HEK293T (cell line): ENCODE measurements at places on chromosomes 13 and 19.

- DNase-seq = no peak
These were observed 207.5 kb downstream of the SLITRK5 start for GRCh38 chr13:87878706-87879105.

- DNase-seq = peak; percentile 79
These were observed at the start of gene BCAM for GRCh38 chr19:44808463-44809371. BCAM (plus strand) TSS chr19:44809103; CDS start chr19:44809125, 22 bp downstream.

- DNase-seq = no peak
These were observed 137.4 kb downstream of the SPRY2 start for GRCh38 chr13:80203496-80203895.

- no peak for DNase-seq
These were observed 74.9 kb downstream of the LHFPL6 start for GRCh38 chr13:39527961-39528660.

DNA sequence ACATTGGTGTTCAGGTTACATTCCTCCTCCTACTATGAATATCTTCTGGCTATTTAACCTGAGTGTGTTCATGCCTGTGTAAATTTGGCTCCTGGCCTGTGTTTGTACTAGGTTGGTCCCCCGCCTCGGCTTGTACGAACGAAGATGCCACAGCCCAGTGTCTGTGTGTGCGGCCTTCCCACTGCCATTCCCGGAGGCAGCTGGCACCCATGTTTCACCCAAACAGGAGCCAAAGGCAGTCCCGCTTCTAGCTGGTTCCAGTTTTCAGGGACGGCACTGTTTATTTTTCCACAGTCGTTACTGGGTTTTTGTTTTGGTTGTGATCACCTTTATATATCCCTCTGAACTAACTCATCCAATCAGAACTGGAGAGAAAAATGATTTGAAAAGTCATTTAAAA is 102.5 kb upstream of the ZNF536 start:
- DNase-seq = no peak

DNA sequence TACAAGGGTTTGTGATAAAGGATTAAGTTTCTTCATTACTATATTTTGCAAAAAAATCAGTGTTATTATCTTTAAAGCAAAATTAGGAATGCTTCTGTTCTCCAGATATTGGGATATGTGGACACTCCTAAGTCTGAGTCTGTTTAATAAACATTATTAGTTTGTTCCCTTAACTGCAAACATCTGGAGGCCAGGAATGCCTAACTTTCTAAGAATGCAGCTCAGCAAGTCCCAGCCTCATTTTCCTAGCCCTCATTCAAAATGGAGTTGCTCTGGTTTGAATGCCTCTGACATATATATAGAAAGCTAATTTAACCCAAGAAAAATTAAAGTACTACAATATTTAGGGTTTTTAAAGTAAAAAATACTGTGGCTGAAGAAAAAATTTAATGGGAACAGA is 33.6 kb upstream of the EDNRB start:
- DNase-seq = no peak

DNA sequence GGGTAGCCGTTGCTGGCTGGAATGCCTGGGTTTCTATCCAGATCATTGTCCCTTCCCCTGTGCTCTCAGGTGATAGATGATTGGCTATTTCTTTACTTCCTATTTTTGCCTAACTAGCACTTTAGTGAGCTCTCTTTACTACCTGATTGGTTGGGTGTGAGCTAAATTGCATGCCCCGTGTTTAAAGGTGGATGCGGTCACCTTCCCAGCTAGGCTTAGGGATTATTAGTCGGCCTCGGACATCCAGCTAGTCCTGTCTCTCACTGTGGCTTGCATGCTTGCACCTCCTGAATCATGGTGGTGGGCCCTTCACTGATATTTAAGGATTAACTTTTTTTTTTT is 10.1 kb downstream of the TTYH1 start:
- no peak for DNase-seq

GRCh38 chr19:55276720-55277430 is 3.0 kb downstream of the HSPBP1 start:
- no peak for DNase-seq

DNA sequence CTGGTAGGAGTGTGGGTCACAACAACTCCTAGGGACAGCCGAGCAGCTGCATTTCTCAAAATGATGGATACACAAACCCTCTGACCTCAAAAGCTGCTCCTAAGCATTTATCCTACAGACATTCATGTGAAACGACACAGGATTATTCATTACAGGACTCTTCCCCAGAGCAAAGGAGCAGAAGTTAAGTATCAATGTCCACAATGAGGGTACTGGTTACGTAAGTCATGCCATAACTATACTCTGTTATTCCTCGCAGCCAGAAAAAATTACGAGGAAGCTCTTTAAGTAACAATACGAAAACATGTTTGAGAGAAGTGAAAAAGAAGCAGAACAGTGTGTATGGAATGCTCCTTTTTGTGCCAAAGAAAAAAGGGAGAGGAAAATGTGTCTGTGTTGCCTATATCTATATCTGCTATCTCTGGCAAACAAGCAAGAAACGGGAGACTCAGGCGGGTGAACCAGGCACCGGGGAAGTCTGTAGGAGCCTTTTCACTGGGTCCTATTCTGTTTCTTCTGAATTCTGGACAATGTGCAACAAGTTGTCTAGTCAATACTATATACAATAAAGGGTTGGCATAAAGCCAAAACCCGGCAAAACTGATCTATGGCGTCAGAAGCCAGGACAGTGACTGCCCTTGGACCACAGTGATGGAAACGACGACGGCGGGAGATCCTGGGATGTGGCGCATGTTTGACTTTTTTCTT is 1.3 kb downstream of the ISOC2 start:
- DNase-seq = no peak

GRCh38 chr19:5434970-5435641 is 20.1 kb upstream of the ZNRF4 start:
- DNase-seq = no peak

GRCh38 chr13:51258612-51259548 is 36.7 kb downstream of the FAM124A start:
- DNase-seq = no peak

DNA sequence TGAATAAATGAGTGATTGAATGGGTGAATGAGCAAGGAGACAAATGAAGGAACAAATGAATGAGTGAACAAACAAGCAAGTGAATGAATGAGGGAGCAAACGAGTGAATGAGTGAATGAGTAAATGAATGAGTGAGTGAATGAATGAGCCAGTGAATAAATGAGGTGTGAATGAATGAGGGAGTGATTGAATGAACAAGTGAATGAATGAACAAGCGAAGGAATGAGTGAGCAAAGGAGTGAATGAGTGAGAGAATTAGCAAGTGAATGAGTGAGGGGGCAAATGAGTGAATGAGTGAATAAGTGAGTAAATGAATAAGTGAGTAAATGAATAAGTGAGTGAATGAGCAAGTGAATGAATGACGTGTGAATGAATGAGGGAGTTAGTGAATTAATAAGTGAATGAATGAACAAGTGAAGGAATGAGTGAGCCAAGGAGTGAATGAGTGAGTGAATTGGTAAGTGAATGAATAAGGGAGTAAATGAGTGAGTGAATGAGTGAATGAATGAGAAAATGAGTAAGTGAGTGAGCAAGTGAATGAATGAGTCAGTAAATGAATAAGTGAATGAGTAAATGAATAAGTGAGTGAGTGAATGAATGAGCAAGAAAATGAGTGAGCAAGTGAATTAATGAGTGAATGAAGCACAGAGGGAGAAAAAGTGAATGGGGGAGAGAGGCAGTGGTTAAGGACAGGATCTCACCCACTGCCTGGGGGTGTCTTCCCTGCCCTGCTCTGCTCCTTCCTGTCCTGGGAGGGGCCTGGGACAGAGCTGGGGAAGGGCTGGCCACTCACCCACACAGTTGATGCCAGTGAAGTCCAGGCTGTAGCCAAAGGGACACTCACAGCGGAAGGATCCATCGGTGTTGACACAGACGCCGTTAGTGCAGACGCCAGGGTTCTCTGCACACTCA is 36.4 kb downstream of the CCL25 start:
- no peak for DNase-seq

GRCh38 chr19:18431351-18432197 is 6.4 kb downstream of the ISYNA1 start:
- no peak for DNase-seq

GRCh38 chr19:29294343-29294811 is 81.4 kb upstream of the UQCRFS1 start:
- no peak for DNase-seq

- DNase-seq = no peak
These were observed 168.8 kb downstream of the OLFM4 start for GRCh38 chr13:53197424-53197823.

DNA sequence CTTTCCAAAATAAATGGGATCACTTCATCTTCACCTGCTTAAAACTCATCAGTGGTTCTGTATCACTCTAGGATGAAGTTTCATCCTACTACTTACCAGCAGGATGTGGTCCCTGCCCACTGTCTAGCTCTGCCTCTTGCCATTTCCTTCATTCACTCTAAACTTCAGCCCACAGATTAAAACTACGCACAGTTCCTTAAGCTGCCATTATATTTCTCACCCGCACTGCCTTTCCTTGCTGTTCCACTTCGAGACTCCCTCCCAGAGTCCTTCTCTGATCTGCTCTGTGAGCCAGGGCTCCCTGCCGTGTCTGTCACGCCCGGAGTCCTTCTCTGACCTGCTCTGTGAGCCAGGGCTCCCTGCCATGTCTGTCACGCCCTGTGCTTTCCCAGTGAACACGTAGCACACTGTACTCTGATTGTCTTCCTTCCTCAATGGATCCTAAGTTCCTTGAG is 52.0 kb upstream of the NPAS1 start:
- DNase-seq = no peak

DNA sequence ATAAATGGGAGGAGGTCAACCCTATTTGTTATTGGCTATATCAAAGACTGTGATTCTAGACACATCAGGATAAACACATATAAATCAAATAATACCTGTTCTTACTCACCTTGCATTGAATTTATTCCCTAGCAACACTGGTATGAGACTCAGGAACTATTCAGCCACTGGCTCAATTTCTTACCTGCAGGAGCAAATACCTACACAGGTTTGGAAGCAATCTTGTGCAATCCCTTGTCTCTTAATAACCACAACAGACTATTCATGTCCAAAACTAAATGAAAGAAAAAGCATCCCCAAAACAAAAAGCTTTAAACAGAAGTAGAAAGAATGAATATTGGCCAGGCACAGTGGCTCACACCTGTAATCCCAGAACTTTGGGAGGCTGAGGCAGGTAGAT is 55.5 kb downstream of the TBC1D4 start:
- no peak for DNase-seq

- no peak for DNase-seq
These were observed 222.1 kb downstream of the DNAJC15 start for GRCh38 chr13:43245374-43245964.

DNA sequence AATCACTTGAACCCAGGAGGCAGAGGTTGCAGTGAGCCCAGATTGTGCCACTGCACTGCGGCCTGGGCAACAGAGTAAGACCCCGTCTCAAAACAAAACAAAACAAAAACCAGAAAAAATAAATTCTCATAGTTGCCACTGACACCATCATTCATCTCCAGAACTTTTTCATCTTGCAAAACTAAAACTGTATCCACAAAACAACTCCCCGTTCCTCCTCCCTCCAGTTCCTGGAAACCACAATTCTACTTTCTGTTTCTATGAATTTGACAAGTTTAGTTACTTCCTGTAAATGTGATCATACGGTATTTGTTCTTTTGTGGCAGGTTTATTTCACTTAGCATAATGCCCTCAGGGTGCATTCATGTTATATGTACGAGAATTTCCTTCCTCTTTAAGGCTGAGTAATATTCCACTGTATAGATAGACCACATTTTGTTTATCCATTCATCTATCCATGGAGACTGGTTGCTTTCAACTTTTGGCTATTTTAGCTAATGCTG is 13.2 kb upstream of the ADGRE5 start:
- DNase-seq = no peak

- no peak for DNase-seq
These were observed 6.9 kb downstream of the FBN3 start for GRCh38 chr19:8142513-8142900.

- DNase-seq = no peak
These were observed 83.8 kb upstream of the TM9SF2 start for GRCh38 chr13:99417201-99418102.

DNA sequence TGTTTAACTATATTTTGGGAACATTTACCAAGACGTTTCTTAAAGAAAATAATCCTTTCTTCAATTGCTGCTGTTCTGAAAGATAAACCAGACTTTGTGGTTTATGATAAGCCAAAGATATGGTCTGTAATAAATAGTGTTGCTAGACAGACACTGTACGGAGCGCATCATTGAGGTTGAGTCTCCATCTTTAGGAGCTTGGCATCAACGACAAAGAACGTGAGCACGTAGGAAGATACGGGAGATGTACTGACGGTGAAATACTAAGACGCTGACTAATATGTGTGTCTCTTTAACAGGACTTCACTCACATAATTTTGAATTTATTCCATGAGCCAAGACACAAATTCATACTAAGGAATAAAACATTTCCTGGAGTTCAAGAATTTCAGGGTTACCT is 16.2 kb downstream of the TEX29 start:
- DNase-seq = no peak

- DNase-seq = no peak
These were observed 7.6 kb upstream of the ALOX5AP start for GRCh38 chr13:30727491-30728355.

GRCh38 chr19:4693471-4694121 is 23.5 kb upstream of the MYDGF start:
- no peak for DNase-seq

DNA sequence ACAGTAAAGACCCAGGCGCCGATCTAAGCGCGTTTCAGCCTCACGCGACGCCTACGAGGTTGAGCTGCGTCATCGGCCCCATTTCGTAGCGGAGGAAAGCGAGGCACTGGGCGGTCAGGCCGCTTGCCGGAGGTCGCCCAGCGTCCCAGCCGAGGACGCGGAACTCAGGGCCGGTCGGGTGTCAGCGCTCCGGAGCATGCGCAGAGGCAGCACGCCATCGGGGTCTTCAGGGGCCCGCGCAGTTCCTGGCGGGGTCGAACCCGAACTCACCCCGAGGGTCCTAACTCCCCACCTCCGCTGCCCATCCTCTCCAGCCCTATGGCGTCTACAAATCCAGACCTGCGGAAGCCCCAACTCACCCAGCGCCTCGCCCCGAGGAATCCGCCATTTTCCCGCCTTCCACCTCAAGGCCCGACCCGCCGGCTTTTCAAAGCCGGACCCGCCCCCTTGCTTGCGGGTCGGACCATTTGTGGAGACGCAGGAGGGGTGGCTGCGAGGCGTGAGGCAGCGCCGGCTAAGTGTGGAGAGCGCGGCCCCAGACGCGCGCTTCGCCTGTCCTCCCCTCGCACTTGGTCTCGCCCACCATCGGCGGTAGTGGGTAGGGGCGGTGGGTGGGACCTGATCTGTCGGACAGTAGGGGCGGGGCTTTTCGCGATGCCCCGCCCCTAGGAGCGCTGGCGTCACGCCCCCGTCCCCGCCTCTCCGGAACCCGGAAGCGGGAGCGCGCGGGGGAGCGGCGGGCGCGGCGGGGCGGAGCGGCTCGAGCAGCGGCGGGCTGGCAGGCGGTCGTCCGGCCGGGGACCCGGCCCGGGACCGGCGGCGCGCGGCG is at the start of the genes HAUS8 and MYO9B:
Gene HAUS8, minus strand, starts transcription at position 418 of the 829 bp plus-strand sequence. Its CDS starts 30 bp downstream, at position 388.
Gene MYO9B, plus strand, starts transcription at position 743 of the 829 bp plus-strand sequence. CDS start 25,941 bp downstream, outside the sequence.
- peak; percentile 98 for DNase-seq
